ENCODE measurements at places on chromosomes 5 and 9. TPM values are rescaled to one million over a fixed set of nuclear protein-coding genes. Genes with fewer than 3 reads are reported as not detected.

- no peak for DNase-seq
Measured at GRCh38 chr5:61177070-61177469, 14.8 kb upstream of the SMIM15 start.

GRCh38 chr5:90020575-90021538 lies 388.7 kb downstream of the CETN3 start:
- no peak for DNase-seq

- no peak for DNase-seq
Measured at GRCh38 chr9:38092200-38092524, 23.1 kb upstream of the SHB start.

GRCh38 chr5:59660737-59661136 lies 232.8 kb downstream of the PDE4D start:
- no peak for DNase-seq

- no peak for DNase-seq
Measured at GRCh38 chr5:39732166-39732565, 307.4 kb upstream of the DAB2 start.

GRCh38 chr5:113331209-113331551 lies 103.6 kb downstream of the TSSK1B start:
- no peak for DNase-seq

- no peak for DNase-seq
Measured at GRCh38 chr5:160961038-160961437, 109.0 kb upstream of the ATP10B start.

- no peak for DNase-seq
Measured at GRCh38 chr9:19481971-19482404, 73.2 kb downstream of the ACER2 start.

DNA sequence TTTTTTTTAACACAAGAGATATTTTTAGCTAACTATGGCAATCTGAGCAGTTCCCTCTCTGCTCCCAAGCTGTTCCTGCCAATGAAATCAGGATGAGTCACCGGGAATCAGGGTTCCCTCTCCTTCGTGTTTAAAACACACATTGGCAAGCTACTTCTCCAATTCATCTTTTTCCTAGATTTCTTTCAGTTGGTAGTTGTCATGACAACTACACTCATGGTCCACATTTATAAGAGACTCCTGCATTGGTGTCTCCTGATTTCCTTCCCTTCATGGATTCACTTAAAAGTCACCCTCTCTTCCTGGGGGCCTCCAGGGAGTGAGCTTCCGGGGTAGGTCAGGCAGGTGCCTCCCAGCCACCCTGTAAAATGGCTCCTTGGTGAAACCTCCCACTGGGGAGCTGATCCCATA lies 72.3 kb upstream of the NIPAL4 start:
- no peak for DNase-seq

GRCh38 chr5:140741967-140742366 lies 41.7 kb downstream of the ZMAT2 start:
- no peak for DNase-seq

DNA sequence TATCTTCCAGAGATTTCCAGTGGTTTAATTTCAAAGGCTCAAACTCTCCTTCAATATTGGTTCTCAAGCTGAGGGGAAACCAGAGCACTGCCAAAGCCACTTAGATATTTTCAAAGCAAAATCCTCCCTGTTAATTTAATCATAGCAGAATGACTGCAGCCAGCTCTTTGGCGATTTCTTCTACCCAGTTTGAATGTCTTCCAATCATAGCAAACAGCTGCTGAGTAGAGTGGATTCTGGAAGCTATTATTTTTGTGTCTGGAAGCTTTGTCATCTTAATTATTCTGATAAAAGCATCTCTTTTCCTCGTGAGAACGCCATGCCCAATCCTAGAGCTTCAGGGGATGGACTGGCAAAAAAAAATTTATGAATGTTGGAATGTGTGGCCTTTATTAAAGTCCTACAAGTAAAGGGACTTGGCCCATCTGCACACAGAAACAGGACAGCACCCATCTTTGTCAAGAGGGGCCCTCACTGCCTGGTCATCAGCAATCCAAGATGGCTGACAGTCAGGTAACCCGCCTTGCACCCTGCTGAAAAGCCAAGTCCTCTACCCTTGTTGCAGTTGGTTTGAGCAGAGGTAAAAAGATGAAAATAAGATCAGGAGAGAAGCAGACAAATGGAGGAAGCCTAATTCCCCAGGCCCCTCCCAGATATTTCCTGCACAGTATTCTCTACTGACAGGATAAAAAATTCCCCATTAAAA lies 125.1 kb downstream of the SUSD1 start:
- DNase-seq = no peak

GRCh38 chr5:35832762-35833161 lies 23.9 kb upstream of the IL7R start:
- DNase-seq = no peak

- no peak for DNase-seq
Measured at GRCh38 chr9:106648799-106649198, 214.2 kb upstream of the ZNF462 start.

GRCh38 chr5:68494771-68495170 lies 279.2 kb downstream of the PIK3R1 start:
- no peak for DNase-seq

- no peak for DNase-seq
Measured at GRCh38 chr9:112013266-112013665, 116.7 kb downstream of the UGCG start.

SLC34A1 gene
- total RNA-seq = 0.50 TPM

FCN2 gene
- not detected for total RNA-seq

SPINK13 gene
- total RNA-seq = not detected

PPIC gene
- not detected for total RNA-seq

PCDHA4 gene
- total RNA-seq = not detected

TAS2R1 gene
- total RNA-seq = not detected
